ENCODE measurements at places on chromosomes 13 and 19.

- no peak for DNase-seq
Observed at GRCh38 chr13:24251525-24251924, 57.9 kb upstream of the C1QTNF9 start.

GRCh38 chr19:47309038-47309437, 623 bp upstream of the C5AR1 start:
- DNase-seq, result no peak

GRCh38 chr13:33228648-33229445, 56.7 kb downstream of the STARD13 start:
- peak; percentile 51 for DNase-seq

- no peak for DNase-seq
Observed at GRCh38 chr13:74675182-74675581, 541.0 kb upstream of the KLF12 start.

- DNase-seq, result peak; percentile 47
Observed at GRCh38 chr13:42398533-42398932, 126.6 kb downstream of the AKAP11 start.

GRCh38 chr13:77466753-77467422, 68.6 kb upstream of the SCEL start:
- DNase-seq, result no peak
